ENCODE measurements at places on chromosomes 1 and 21.

DNA sequence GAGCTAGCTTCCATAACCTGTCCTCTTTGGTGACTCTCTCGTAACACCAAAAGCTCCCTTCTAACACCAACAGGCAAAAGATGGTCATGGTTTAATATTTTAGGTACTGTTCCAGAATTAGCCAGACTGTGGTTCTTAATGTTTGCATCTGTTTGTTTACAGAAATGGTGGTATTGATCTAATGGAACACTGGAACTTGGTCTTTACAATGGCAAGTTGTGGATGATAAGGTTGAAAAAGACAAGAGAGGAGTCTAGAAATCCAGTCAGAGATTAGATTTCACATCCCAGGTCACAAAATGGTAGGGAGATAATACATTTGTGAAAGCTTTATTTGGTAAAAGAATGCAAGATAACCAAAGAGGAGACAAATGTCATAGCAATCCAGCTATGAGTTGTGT, 293.1 kb downstream of the SMYD3 start:
- no peak for DNase-seq

DNA sequence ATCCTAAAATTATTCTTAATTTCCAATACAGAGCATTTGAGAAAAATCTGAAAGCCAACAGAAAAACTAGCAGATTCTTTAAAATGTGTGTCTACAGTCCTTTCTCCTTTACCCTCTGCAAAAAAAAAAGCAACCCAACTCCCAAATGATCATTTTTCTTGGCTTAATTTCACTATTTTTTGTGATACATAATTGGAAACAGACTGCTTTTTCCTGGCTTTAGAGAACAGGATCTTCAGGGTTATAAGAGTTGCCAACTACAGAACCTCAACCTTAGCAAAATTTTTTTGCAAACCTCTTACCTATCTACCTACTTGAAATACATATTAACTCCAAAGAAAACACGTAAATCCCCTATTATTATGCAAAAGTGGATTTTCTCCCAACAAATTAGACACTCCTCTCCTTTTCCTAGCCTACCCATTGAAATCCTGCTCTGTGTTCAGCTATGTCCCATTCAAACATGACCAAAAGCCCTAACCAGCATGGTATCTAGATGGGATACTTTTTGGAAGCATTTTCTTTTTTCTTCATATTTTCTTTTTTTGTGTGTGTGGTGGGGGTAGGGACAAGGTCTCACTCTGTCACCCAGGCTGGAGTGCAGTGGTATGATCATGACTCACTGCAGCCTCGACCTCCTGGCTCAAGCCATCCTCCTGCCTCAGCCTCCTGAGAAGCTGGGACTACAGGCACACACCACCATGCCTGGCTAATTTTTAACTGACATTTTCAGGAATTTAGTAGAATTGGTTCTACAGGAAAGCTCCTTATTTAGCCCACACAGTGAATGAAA, 9.0 kb downstream of the TGFBR3 start:
- no peak for DNase-seq

DNA sequence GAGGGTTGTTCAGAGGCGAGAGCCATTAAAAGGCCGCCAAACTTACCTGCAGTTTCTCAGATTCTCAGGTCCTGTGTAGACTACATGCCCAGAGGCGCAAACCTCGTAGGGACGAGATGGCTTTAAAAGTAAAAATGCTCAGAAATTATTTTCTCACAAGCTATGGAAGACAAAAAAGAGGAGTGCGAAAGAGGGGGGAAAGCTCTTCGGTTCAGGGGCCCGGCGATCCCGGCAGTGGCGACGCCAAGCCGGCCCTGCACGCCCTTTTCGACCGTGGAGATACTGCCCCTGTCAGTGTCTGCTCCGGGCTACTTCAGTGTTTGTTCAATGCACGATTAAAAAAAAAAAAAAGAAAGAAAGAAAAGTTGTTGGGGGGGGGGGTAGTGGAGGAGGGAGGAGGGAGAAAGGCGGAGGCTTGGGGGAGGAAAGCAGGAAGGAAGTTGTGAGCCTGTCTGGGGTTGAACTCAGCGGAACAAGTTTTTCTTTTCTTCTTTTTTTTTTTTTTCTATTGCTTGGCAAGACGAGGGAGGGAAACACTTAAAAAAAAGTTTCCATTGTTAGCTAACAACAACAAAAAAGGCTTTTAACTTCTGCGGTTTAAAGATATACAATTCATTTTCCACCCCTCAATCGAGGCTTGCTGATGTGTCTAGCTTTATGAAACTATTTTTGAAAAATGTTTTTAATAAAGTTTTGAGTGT, at the start of gene ITPKB:
Gene ITPKB, minus strand, starts transcription at position 288 of the 701 bp plus-strand sequence. CDS start 1,824 bp downstream, outside the sequence.
- DNase-seq: peak; percentile 56

DNA sequence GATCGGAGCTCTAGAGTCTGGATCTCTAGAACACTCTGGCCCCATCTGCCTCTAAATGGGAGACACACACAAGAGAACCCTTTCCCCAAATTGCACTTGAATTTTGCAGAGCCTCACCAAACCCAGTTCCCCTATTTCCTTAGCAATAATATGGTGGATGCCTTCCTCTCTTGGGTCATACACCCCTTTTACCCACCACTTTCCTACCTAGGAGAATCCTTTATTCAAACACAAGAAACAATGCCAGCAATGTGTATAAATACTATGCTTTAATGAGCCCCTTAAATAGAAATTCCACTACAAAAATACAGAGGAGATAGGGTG, 760 bp upstream of the SF3B4 start:
- DNase-seq: no peak

DNA sequence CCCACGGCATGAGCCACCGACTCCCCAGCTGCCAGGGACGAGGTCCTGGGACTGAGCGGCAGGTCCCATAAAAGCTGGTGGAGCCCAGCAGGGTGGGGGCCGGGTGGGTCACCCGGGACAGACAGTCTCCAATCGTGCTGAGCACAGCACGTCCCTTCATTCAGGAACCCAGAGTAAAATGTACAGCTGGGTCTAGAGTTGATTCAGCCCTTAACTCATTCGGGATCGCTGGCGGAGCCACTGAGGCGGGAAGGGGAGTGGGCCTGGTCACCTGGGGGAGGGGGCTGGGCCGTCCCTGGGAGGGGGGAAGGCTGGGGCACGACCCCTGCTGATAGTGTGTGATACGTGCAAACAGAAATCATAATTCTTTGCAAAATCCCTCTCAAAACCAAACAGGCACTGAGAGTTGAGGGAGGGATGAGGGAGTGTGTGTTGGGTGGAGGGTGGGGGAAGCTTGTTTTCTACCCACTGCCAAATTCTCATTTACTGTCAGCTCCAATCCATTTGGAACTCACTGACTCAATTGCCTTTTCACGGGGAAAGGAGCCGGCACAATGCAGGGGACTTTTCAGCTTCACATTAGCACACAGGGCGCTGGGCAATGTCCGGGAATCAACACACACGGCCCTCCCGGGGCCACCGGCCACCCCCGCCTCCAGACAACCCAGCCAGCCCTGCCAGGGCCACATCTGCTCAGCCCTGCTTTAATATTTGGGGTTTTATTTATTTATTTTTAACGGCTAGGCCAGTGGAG, 13.8 kb downstream of the CASZ1 start:
- DNase-seq: no peak

DNA sequence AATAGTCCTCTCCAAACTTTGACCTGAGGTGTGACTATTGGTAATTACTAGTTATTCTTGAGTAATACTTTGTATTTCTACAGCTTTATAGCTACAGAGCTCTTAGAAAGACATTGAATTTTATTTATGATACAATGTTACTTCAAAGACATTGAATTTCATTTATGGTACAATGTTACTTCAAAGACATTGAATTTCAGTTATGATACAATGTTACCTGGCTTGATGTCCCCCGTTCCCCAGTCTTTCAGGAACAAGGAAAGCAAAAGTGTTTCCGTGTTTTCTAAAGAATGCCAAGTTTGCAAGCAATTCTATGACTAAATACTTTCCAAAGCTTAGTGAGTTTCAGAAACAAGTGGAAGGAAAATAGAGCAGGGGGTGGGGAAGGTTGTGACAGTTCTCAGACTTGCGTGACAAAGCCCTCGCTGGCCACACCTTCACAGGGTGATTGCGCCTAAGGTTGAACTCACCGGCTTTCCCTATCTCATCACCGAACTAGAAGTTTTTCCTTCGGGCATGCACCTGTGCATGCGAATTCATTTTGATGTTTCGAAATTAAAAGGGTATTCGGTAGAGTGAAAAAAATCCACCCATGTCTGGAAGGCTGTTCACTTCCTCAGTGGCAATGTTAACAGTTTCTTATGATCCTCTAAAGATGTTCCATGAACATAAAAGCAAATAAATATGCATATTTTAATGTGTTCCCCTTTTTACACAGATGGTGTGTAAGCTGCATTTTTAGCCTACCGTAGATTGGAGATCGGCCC, 909 bp upstream of the PAXBP1 start:
- no peak for DNase-seq

GRCh38 chr21:42862774-42863503, 16.4 kb downstream of the WDR4 start:
- no peak for DNase-seq

- no peak for DNase-seq
These were observed 22.5 kb downstream of the VPS26C start for GRCh38 chr21:37244501-37245095.

DNA sequence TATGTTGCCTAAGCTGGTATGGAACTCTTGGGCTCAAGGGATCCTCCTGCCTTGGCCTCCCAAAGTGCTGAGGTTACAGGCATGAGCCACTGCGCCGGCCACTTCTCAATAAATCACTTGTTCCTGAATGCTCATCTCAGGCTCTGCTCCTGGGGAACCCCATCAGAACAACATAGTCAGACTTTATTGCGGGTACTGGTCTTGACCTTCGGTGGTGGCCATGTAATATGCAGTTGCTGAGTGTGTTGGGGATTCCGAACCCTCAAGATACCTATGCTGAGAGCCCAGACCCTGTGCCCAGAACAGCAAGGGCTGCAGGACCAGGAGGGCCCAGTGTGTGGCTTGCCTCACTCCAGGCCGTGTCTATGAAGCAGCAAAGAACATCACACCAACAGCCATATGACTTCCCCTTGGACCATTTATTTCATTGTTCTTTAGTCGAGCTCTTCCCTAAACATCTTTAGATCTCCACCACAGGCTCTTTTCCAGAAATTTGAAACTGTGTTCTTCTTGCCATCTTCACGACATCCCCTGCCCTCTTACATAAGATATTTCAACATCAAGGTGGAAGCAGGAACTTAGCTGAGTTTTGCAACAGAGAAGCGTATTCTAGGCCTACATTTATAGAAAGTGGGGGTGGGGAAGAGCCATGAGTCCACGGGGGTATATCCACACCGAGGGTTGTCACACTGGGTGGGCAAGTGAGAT, 12.7 kb upstream of the SDHB start:
- DNase-seq: no peak

DNA sequence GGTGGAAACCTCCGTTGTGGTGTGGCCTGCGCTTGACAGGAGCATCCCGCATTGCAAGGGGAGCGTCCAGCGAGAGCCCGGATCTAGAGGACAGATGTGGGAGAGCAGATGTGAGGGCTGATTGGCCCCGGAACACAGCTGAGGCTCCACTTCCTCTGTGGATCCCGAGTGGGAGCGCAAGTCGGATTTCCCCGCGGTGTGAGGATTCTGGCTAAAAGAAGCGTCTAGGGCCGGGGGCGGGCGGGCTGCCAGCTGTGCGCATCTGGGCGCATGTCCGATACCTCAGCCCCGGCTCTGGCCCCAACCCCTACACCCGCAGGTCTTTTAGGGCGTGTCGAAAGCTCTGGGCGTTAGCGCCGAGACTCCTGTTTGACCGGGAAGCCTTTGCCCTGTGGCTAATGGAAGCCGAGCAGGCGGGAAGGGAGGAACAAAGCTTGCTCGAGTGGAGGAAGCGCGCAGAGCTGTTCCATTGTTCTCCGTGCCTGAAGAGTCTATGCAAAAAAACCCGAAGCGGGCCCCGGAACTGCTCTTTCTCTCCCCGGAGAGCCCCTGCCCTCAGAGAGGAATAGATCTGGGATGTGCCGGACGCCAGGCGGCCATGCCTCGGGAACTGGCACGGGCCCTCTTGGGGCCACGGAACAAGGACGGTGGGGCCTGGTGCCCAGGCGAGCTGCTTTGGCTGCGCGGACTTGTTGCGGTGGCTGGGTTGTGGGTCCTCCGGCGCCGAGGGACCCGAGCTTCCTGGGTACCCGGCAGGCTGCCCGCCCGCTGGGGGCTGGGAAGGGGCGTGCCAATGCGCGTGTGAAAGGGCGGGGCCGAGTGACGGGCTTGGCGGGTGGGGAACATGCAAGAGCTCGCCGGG, 111.1 kb downstream of the NAV1 start:
- DNase-seq: peak; percentile 88

- no peak for DNase-seq
These were observed 5.1 kb downstream of the ABCG1 start for GRCh38 chr21:42223826-42224575.

- DNase-seq: no peak
These were observed 5.2 kb downstream of the ADAMTS5 start for GRCh38 chr21:26961698-26962097.

GRCh38 chr1:15337656-15338402, 71.9 kb upstream of the EFHD2 start:
- DNase-seq: peak; percentile 82

DNA sequence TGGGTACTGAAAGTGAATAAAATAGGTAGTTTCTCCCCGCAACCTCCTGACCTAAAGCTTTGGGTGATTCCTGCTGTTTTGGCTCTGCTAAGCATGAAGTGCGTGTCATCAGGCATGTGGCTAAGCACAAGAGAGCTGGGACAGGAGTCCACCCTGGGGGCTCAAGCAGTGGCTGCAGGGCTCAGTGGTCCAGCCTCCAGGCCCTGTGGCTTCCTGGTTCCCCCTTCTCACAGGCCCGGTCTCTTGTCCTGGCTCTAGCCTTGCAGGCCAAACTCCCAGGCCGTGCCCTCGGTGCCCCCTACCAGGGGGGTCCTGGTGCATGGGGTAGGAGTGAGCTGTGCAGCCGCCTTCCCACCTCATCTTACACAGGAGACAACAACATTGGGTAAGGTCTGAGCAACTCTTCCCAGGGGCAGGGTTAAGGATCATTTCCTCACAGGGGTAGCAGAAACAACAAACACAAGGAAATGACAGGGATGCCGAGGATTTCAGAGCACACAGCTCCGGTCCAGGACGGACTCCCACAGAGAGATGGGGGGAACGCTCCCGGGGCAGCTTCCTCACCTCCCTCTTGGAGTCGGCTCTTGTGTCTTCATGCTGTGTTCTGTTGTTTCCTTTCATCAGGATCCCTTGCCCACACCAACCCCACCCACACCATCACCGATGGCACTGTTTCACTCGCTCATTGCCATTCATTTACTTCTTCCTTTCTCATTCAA, 19.8 kb upstream of the SLC2A1 start:
- DNase-seq: no peak

Data from tibial artery (tissue), 4 donors.